Hematopoietic multipotent progenitor cell (in vitro differentiated cells): ENCODE measurements at places on chromosomes 1 and 21.

DNA sequence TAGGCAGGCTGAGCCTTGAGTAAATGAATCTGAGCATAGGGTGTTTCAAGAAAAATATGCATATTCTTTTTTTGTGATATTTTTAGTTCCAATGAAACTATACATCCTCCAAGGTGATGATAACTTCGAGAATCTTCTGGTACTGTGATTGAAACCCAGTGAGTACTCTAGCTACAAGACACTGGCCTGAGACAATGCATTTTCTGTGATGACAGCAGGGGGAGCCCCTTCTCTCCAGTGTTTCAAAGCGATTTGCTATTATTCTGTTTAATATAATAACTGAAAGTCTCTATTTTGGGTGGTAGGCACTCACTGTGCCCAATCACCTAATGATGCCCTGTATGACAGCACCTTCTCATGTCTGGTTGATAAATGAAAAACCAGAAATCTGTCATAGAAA is 12.1 kb downstream of the IRF2BP2 start:
- no peak for DNase-seq

DNA sequence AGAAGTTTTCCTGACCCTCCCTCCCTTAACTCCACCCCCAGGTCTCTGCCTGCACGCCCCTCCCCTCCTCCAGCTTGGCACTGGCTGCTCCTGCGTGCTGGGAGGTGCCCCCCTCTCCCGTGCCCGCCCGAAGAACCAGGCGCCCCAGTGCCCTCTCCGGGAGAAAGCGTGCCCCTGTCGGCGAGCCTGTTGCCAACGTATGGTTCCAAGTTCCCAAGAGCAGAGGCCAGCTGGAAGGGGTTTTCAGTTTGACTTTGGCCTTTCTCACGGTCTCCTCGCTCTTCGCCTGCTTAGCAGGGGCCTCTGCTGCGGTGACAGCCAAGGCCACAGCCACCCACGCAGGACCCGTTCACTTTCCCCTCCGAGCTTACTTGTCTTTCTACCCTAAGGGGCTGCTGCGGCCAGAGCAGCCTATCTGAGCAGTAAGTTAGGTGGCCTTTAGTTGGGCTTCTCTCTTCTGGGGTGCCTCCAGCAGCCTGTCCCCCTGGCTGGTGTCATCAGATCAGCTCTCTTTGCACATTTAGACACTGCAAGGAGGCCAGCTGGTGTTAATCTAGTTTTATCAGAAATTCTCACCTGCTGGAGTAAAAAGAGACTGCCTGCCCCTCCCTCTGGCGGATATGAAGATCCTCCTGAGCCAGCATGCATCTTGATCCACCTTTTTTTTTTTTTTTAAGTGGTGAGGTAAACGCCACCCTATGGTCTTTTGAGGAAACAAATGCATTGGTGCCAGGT is 1.5 kb downstream of the STUM start:
- no peak for DNase-seq

DNA sequence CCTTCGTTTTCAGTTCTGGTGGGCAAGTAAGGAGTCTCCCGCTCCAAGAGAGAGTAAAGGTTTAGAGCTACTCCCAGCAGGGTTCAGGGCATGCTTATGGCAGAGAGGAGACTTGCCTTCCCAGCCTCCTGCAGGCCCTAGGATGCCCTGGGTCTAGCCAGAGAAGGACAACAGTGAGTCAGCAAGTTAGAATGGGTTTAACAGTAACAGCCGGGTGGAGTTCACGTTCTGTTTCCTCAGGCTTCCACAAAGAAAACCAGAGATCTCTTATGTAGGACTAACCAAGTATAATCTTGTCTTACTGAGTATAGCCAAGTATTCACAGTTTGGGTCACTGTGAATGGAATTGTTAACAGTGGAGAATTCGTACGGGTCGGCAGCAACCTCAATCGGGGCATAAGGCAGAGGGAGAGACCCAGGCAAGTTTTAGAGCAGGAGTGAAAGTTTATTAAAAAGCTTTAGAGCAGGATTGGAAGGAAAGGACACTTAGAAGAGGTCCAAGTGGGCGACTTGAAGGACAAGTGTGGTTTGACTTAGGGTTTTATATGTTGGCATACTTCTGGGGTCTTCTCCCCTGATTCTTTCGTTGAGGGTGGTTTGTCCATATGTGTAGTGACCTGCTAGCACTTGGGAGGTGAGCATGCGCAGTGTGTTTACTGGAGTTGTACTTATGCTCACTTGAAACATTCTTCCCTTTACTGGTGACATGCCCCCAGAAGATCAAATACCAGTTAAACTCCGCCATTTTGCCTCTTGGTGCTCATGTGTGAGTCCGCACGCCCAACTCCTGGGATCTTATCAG is 4.5 kb downstream of the OVAAL start:
- no peak for DNase-seq

DNA sequence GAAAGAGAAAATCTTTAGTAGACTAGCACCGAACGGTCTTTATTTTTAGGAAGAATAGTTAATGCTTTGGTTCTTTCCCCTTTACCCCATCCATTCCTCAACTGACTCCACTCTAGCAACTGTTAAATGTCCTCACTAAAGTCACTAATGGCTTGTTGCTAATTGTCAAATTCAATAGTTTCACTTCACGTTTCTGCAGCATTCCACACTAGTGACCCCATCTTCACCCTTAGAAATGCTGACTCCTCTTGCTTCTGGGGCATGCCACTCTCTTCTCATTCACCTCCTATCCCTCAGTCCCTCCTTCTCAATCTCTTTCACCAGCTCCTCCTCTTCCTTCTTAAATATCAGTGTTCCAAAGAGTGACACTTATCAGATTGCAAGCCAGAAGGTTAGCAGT is 19.4 kb upstream of the CADM3 start:
- DNase-seq: no peak

DNA sequence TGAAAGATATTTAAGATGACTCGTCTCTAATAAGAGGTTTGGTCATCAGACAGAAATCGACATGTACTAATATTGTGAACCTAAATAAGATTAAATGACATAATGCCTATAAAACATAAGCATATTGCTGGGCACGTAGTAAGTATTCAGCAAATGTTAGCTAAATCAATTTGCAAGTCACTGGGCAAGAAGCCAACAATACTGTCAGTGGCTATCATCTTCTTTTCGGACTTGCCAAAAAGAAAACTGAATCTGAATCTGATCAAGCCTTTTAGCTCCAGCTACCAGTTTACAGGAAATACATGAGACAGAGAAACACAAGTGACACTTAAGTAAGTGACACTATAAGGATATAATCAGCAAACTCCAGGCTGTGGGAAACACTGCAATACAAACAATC is 46.0 kb downstream of the RPL5 start:
- DNase-seq: no peak

DNA sequence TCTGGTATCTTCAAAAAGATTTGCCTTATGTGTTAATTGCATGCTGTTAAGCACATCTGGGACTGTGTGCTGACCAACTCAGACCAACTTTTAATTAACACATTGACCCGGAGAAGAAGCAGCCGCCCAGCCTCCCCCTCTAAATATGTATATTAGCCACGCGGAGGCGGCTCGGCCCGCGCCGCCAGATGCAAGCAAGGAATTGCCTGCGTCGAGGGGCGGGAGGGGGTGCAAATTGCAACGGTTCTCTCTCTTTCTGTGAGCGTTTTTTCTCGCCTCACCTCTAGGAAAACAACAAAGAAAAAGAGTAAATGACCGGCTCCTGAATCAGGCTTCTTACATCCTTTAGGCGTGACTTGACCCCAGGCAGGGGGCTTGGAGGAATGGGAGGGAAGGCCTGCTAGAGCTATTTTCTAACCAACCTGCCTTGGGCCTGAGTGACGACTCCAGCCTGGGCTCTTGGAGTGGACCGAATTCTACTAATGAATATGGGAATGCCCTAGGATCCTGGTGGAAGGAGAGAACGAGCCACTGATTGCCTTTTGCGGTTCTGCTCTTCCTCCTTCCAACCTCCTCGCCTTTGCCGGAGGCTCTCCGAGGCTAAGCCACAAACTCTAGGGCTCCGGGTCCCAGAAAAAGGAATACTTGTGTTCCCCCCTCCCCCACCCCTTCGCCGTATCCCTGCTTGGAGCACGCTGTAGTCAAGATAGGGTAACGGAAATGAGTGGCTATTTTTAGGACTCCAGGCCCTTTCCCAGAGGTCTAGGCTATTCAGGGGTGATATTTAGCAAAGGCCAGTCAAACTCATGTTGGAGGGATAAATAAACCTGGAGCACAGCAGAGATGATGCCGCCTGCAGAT is 417.0 kb upstream of the ESRRG start:
- DNase-seq: no peak

DNA sequence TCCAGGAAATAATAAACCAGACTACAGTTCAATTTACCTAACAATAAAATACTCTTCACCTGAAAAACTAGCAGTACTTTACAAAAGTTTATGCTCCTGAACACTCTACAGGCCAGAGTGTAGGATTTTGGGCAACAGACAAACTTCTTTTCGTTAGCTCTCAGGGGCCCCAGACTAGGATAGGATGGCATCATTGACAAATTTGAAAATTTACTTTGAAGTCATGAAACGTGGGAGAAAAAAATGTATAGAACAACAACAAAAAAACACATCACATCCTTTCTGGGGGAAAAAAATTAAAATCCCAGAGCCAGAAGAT is 1.2 kb downstream of the PTP4A2 start:
- DNase-seq: no peak

- no peak for DNase-seq
Measured at GRCh38 chr1:19940486-19941205, 17.2 kb upstream of the PLA2G2E start.

DNA sequence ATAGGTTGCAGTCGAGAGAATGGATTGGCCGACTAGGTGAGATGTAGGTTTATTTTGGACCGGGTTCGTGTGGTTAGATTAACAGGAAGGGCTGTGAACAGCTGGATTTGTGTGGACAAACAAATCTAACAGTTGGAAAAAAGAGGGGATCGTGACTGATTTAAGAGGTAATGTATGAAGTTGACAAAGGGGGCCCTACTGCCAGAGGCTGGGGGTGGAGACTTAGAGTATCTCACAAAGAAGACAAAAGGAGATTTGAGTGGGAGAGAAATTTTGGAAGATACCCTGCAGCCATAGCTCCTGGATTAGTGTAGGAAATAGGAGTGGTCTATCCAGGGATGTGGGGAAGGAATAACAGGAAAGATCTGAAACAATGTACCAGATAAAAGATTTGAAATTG is 38.8 kb upstream of the PLA2G5 start:
- no peak for DNase-seq
